Renal pelvis (tissue), 12 donors: ENCODE measurements at places on chromosomes 6 and 20. TPM values are rescaled to one million over a fixed set of nuclear protein-coding genes. Genes with fewer than 3 reads are reported as not detected.

Gene SRC
- polyA plus RNA-seq = 67.2 TPM

DNA sequence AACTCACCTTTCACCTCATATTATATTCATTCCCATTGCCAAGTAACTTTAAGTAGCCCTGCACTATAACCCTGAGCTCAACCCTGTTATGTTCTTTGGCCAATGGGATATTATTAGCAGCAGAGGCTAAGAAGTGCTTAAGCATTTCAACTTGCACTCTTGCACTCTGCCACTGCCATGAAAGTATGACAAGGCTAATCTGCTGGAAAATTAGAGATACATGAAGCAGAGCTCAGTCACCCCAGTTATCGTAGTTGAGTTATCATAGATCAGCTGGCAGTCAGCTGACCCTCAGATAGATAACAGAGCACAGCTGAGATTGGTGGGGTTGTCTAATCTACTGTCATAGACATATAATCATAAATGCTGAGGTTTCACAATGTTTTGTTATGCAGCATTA is 209.4 kb upstream of the RUNX2 start:
- DNase-seq = no peak

Gene NDRG3
- 28.0 TPM for polyA plus RNA-seq

DNA sequence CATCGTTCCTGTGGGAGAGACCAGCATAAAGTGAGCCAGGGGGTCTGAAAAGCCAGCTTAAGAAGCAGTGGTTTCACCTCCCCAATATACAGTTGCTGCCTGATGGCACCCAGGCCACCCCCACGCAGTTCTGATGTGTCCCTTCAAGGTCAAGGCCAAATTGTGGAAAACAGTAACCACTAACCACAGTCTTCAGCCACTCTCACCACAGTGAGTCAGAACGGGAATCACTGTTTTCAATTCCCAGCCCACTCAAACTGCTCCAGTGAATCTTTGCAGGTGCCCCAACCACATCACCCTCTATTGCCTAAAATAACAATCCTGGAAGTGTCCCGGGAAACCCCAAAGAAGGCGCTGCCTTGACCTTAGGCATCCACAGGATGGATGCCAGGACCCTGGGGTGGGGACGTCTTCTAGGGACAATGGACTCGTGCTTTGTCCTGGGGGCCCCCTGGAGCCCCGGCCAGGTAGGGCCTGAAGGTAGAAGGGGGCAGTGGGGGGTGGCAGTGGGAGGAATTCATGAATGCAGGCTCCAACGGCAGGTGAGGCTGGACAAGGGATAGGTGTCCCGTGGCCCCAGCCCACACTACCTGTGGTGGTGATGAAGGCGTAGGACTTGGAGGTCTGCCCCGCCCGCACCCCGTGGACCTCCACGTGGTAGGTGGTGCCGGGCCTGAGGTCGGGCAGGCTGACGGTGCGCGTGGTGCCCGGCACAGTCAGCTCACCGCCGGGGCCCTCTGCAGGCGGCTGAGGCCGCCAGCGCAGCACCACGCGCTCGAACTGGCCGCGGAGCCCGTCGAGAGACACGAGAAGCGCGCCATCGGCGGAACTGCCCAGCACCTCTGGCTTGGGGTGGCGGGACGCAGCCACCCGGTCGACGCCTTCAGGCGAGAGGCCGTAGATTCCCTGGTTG is 22.2 kb downstream of the TNXB start:
- no peak for DNase-seq

DNA sequence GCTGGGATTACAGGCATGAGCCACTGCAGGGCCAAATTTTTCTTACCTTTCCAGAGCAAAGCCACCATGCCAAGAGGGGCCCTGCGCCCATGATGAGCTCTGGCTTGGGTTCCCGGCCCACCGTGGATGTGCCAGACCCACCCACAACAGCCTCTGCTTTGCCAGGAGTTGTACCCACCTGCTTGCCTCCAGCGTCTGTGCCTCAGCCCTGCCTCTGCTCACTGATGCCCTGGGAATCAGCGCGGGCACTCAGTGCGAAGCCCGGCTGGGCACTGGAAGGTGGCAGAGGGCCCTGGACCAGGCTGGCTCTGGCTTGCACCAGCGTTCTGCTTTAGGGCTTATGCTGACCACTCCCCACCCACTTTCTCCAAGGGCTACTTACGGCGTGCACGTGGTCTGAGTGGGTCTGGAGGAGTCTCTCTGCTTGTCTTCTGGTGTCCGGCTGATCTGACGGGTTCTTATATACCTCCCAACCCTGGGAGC is at the start of gene MLN:
MLN (minus strand) TSS at position 433 of the 483 bp plus-strand sequence. CDS start 2,840 bp downstream, outside the sequence.
- DNase-seq = no peak

GRCh38 chr20:51902933-51903332 is 100.6 kb upstream of the SALL4 start:
- no peak for DNase-seq

Gene FABP7
- polyA plus RNA-seq = 0.73 TPM

- no peak for DNase-seq
These were observed 196.1 kb downstream of the DLL1 start for GRCh38 chr6:170094686-170095272.

Gene TMEM244
- polyA plus RNA-seq = not detected

Gene CST4
- not detected for polyA plus RNA-seq
